ENCODE measurements at places on chromosomes 5 and 9. TPM values are rescaled to one million over a fixed set of nuclear protein-coding genes. Genes with fewer than 3 reads are reported as not detected.

Gene CD274
- total RNA-seq, result 14.3 TPM

Gene ORM2
- not detected for total RNA-seq

DNA sequence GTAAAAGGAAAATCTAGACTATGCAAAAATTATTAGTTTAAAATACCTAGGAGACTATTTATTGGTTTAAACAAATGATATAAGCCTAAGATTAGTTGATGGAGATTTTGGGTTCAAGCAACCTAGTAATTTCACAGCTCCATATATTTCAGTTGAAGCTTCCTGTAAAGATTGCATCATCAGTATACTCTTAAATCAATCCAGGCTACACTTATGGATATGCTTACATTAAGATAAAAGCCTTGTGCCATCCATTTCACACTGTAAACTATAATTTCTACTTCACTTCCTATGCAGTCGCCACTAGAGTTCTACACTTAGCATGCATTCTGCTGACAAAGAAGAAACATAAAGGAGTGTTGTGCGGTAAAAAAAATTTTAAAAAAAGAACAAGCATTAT is 7.3 kb upstream of the LIX1 start:
- no peak for DNase-seq

DNA sequence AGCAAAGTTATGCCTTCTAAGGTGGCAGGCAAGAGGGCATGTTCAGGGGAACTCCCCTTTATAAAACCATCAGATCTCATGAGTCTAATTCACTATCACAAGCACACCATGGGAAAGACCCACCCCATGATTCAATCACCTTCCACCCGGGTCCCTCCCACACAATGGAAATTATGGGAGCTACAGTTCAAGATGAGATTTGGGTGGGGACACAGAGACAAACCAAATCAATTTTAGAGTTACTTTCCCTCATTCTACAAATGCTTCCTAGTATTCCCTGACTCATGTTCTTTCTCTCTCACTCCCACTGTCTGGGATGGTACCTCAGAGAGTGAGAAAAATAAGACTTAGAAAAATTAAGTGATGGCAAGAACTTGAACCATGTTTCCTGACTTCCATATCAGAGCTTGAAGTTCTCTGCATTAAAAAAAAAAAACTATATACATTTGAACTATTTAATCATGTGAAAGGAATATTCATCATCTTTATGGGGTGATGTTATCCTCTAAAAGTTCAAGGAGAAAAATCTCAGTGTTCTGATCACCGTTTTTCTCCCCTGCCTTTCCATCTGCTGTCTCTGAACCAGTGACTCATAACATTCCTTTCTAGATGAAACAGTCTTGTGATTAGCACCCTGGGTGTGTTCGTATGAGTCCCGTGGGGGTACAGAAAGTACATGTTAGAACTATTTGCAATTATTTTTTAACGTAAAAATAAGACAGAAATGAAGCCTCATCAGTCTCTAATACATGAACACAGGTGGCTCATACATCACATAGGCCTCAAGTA is 282.9 kb downstream of the SLF1 start:
- DNase-seq, result peak; percentile 78

- DNase-seq, result no peak
These were observed 120.6 kb upstream of the PUM3 start for GRCh38 chr9:2964470-2964869.

GRCh38 chr9:93830012-93830596 is 125.1 kb downstream of the BARX1 start:
- DNase-seq, result no peak

Measured in HT1080 (cell line).